PC-9 (cell line): ENCODE measurements at places on chromosomes 16 and 17.

- no peaks in the 10 kb centered on the region for H3K4me1 ChIP-seq
- no peaks in the 10 kb centered on the region for H3K36me3 ChIP-seq
- no peak for DNase-seq
Observed at GRCh38 chr17:33506889-33507650, 214.0 kb upstream of the ASIC2 start.

DNA sequence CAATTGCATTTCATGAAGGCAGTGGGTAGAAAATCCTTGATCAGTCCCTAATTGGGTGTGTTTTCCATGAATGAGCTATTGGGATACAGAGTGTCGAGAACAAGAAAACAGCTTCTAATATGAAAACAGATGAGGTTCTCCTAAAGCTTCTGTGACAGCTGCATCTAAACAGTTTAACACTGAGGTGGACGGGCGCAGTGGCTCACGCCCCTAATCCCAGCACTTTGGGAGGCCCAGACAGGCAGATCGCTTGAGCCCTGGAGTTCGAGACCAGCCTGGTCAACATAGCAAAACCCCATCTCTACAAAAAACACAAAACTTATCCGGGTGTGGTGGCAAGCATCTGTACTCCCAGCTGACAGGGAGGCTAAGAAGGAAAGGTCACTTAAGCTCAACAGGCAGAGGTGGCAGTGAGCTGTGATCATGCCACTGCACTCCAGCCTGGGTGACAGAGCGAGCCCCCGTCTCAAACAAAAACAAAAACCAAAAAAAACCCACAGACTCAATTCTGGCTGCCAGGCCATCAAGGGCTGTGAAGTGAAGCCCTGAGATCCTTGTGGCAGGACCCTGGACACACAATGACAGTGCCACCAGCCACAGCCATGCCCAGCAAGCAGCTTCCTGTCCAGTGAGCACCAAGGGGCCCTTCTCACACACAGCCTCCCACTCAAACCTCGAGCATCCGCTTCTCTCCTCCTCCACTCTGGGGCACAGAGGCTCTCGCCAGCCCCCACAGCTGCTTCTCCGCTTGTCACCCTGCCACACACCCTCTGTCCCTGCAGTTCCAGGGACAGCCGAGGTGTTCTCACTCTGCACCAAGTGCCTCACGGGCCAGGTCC is 44.0 kb downstream of the ANKRD11 start:
- H3K27me3 ChIP-seq: no peaks in the 10 kb centered on the region
- no peak overlapping the region for H3K27ac ChIP-seq
- no peak for DNase-seq
- no peaks in the 10 kb centered on the region for H3K36me3 ChIP-seq
- no peak overlapping the region for H3K4me3 ChIP-seq
- H3K4me1 ChIP-seq: peaks cover 75% of the 10 kb centered on the region

DNA sequence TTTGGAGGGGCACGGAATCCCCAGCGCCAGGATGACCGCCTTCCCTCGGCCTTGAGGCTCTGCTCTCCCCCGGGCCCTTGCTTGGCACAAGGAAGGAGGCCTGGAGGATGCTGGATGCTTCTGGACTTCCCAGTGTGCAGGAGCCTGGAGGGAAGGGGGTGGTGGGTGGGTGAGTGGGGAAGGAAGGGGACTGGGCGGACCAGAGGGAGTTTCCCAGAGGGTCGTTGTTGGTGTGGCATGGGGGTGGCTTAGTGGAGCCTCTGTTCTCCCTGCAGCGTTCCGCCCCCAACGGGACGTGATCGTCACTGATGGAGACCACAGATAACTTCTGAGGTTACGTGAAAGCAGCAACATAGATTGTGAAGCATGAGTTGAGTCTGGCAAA is 140.0 kb downstream of the IRF8 start:
- no peak for DNase-seq
- peaks cover 90% of the 10 kb centered on the region for H3K27me3 ChIP-seq
- H3K36me3 ChIP-seq: no peaks in the 10 kb centered on the region
- H3K4me1 ChIP-seq: no peaks in the 10 kb centered on the region

GRCh38 chr16:49855822-49856671 is at the start of gene ZNF423:
Gene ZNF423, minus strand, starts transcription at chr16:49856112. Its CDS starts 338 bp downstream, at chr16:49855774.
- H3K27me3 ChIP-seq: peaks cover 59% of the 10 kb centered on the region
- no peak for DNase-seq
- H3K4me3 ChIP-seq: peak within 1 kb of the TSS; percentile 38; the same call in 1 of the 2 replicates
- H3K4me1 ChIP-seq: no peaks in the 10 kb centered on the region

DNA sequence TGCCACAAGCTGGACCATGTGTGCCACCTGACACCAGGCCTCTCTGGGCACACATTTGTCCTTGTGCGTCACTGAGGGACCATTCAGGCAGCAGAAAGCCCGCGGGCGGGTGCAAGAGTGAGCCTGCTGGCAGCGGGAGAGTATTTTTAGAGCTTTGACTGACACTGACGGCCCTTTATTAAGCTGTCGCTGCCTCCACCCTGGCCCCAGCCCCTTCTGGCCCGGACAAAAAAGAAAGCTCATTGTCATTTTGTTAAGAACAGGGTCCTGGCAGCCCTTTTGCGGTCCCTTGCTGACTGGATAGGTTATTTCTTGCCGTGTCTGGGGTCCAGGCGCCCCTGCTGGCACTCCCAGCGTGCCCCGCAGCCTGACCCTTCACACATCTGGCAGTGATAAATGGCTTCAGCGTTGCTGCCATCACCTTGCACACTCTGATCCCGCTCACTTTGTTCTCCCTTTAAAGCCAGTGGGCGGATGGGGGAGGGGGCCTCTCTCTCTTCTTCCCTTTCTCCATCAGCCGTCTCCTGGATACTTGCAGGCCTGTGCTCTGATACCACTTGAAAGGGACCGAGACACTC is 78.4 kb upstream of the NKD1 start:
- H3K4me1 ChIP-seq: peaks cover 22% of the 10 kb centered on the region
- H3K4me3 ChIP-seq: no peak overlapping the region
- no peak for DNase-seq
- H3K27ac ChIP-seq: no peak overlapping the region
- no peaks in the 10 kb centered on the region for H3K27me3 ChIP-seq

DNA sequence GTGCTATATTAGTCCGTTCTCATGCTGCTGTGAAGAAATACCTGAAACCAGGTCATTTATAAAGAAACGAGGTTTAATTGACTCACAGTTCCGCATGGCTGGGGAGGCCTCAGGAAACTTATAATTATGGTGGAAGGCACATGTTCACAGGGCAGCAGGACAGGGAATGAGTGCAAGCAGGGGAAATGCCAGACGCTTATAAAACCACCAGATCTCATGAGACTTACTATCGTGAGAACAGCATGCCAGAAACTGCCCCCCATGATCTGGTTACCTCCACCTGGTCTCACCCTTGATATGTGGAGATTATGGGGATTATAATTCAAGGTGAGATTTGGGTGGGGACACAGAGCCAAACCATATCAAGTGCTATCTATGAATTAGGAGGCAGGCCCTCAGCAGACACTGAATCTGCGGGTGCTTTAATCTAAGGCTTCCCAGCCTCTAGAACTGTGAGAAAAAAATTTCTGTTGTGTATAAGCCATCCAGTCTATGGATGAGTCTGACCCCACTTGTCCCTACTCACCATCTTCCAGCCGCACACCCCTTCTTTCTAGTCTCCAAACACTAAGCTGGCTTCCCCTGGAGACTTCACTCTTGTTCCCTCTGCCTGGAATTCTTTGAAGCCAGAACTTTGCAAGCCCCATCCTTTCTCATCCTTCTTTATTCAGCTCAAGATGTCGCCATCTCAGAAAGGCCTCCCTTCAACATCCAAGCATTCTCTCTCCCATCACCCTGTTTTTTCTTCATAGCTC is 772 bp upstream of the NUP93 start:
- no peaks in the 10 kb centered on the region for H3K36me3 ChIP-seq
- H3K4me3 ChIP-seq: peak overlapping the region; percentile 93
- H3K4me1 ChIP-seq: peaks cover 17% of the 10 kb centered on the region
- peak overlapping the region; percentile 62 for H3K27ac ChIP-seq

DNA sequence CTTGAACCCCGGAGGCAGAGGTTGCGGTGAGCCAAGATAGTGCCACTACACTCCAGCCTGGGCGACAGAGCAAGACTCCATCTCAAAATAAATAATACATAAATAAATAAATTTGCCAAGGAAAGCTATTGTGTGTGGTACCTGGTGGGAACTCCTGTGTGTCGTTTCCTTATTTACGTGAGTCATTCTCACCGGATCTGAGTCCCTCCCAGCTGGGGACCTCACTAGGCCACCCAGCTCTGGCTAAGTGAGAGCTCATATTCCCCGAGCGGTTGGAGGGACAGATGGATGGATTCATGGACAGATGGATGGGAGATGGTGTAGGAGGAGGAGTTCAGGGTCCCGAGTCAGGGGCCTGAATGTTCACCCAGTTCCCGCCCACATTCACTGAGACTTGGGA is 22.9 kb upstream of the C1QL1 start:
- H3K36me3 ChIP-seq: no peaks in the 10 kb centered on the region
- DNase-seq: no peak
- H3K27me3 ChIP-seq: peaks cover 10% of the 10 kb centered on the region; the same call in 1 of the 2 replicates
- H3K27ac ChIP-seq: no peak overlapping the region

DNA sequence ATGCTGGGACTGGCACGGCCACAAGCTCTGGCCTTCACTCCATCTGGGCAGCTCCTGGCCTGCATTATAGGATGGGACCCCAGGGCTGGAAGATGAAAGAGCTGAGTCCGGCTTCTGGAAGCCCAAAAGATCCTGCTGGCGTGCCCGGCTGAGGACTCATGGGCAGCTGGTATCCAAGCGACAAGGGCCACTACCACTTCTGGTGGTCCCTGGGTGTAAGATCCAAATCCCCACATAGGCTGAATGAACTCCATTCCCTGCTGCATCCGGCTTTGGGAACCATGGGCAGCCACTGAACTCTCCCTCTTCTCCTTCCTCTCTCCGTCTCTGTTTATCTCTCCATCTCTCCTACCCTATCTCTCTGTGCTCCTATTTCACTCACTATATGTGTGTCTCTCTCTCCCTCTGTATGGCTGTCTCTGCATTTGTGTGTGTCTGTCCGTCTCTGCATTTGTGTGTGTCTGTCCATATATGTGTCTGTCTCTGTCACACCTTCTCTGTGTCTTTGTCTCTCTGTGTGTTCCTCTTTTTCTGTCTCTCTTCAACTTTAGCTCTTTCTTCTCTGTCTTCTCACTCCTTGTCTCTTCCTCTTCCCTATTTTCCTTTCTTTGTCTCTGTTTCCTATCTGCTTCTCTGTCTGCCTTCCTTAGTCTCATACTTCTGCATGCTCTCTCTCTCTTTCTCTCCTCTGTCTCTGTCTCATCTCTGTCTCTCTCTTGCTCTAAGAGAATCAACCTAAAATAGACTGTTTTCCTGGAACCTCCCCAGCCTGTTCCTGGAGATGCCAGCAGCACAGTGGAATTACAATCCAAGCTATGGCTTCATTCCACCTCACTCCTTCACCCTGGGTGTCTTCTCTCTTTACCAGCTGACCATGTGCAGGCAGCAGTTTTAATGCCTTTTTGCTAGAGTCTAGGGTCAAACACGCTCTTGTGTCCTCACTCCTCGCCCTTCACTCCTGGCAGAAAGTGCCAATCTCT is 60.4 kb upstream of the IRX6 start:
- H3K27me3 ChIP-seq: no peaks in the 10 kb centered on the region; the same call in 1 of the 2 replicates
- H3K4me1 ChIP-seq: no peaks in the 10 kb centered on the region
- H3K4me3 ChIP-seq: no peak overlapping the region
- H3K27ac ChIP-seq: no peak overlapping the region

DNA sequence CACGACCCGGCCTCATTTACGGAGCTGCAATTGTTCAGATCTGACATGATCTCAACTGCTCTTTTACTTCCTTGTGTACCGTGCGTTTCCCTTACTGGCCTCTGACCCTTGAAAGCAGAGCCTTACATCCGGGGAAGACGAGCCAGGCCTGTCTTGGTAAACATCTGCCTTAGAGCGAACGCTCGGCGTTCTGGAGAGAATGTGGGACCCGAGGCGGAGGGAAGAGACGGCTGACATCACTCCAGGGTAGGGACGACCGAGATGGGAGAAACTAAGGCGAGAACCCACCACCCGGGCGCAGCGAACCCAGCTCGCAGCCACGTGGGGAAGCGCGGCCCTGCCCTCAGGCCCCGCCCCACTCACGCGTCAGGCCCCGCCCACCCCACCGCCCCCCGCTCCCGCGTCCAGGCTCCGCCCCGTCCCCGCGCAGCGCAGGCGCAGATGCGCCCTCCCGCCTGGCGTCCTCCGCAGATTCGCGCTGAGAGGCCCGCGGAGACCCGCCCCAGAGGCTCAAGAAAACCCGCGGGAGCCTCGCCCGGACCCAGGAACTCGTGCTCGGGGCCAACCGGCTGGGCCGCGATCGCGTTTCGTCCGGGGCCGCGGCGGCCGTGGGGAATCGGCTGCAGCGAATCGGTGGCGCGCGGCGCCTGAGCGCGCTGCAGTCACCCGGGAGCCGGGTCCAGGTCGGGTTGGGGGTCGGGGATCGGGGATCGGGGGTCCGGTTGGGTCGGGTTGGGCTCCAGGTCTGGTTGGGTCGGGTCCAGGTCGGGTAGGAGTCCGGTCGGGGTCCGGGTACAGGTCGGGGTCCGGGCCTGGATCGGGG is at the start of gene TELO2:
TELO2 (plus strand) TSS at position 438 of the 823 bp plus-strand sequence. CDS start 922 bp downstream, outside the sequence.
- peaks cover 18% of the 10 kb centered on the region; the same call in 1 of the 2 replicates for H3K4me1 ChIP-seq
- DNase-seq: peak; percentile 55
- H3K36me3 ChIP-seq: no peaks in the 10 kb centered on the region
- H3K4me3 ChIP-seq: peak within 1 kb of the TSS; percentile 98
- no peaks in the 10 kb centered on the region for H3K27me3 ChIP-seq

DNA sequence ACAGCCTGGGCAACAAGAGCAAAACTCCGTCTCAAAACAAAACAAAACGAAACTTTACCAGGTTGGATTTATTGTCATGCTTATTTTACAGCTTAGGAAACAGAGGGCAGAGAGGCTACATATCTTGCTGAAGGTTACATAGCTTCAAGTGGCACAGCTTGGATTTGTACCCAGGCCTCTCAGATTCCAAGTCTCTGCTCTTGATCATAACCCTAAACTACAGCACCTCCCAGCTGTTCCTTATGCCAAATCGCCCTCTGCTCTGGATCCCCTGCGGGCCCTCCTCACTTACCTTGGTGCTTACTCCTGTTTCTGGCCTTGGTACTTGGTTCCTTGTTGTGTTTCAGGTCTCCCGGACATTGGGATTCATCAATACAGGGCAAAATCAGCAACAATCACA is 11.7 kb upstream of the CUEDC1 start:
- no peak overlapping the region for H3K4me3 ChIP-seq
- no peaks in the 10 kb centered on the region for H3K4me1 ChIP-seq
- H3K36me3 ChIP-seq: no peaks in the 10 kb centered on the region
- no peak for DNase-seq

DNA sequence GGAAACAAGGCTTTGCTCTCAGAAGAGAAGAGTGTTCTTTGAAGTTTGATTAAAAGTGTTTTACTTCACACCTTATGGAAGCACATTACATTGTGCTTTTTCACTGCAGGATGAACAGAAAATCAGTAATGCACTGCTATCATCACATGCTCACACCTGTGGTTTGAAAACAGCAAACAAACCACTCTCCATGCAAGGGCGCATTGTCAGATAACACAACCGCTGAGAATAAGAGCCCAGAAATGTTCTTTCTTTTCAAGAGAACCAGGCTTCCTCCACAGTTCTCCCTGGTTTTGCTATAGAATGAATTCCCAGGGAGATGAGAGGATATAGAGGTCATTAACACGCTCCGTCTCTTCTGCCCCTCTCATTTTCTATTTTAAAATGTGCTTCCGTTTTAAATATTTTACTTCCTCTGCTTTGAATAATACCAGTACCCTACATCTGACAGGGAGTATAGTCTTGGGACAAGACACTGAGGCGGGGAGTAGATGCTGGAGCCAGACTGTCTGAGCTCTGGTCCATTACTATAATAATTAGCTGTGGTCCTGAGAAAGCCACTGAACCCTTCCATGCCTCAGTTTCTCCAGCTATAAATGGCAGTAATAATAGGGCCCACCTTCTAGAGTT is 71.6 kb downstream of the CDK5R1 start:
- no peak for DNase-seq
- no peak overlapping the region for H3K27ac ChIP-seq
- no peaks in the 10 kb centered on the region for H3K4me1 ChIP-seq
- H3K4me3 ChIP-seq: no peak overlapping the region
- no peaks in the 10 kb centered on the region for H3K27me3 ChIP-seq

GRCh38 chr17:29190039-29190438 is 9.8 kb upstream of the MYO18A start:
- DNase-seq: no peak
- H3K4me1 ChIP-seq: peaks cover 9% of the 10 kb centered on the region
- no peaks in the 10 kb centered on the region for H3K36me3 ChIP-seq
- no peak overlapping the region for H3K4me3 ChIP-seq
